ENCODE measurements at places on chromosomes 3 and 15. TPM values are rescaled to one million over a fixed set of nuclear protein-coding genes. Genes with fewer than 3 reads are reported as not detected.

NEIL1 gene
- total RNA-seq: 0.29 TPM

DNA sequence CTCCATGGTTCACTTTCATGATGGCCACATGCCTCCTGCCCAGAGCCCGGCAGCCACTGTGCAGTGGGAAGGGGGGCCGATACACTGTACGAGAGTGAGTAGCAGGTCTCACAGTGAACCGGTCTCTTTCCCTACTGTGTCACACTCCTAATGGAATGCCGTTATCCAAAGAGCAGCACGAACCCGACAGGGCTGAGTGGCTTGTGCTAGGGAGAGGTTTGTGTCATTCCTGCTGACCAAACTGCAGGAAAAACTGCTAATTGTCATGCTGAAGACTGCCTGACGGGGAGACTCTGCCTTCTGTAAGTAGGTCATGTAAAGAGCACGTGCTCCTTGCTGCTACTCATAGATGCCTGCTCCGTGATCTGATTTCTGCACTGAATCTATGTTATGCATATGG is 105.1 kb downstream of the ARPP21 start:
- DNase-seq: no peak

GRCh38 chr3:112097378-112097777 is 11.2 kb downstream of the C3orf52 start:
- DNase-seq: peak; percentile 83

DNA sequence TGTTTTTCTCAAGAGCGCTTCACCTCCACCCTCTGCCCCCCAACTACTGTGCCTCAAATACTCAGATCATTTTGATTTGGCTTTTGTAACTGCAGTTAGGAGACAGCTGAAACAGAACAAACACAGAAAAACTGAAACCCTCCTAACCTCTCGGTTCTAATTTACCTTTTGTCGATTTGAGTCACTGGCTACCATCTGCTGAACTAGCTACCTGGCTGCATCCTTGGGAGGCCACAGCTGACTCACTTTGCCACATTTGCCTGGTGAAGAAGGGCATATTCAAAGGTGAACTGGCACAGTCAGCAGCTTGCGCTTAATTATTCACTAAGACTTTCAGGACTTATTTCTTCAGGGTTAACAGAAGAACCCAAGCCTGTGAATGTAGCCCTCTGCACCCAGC is 117.7 kb downstream of the FOXB1 start:
- no peak for DNase-seq

DNA sequence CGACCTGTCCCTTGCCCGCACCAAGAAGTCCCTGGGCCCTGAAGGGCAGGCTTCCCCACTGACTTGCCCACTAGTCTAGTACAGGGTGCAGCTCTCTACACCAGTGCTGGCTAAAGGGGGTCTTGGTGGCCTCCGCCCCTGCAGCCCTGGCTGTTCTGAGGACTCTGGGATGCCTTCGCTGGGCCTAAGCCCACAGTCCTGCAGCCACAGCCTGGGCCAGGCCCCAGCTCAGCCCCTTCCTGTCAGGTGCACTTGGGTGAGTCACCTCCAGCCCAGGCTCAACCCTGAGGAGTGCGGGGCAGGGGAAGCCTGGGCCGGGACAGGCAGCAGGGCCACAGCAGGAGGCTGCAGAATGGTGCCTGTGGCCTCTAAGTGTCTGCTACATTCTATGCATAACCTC is 971 bp downstream of the C3orf22 start:
- no peak for DNase-seq

- DNase-seq: no peak
Observed at GRCh38 chr3:64271631-64272030, 46.4 kb upstream of the PRICKLE2 start.

ZNF385D gene
- total RNA-seq: not detected

GRCh38 chr3:52769786-52770455 is 819 bp downstream of the NEK4 start:
- no peak for DNase-seq

SHISA5 gene
- total RNA-seq: 120 TPM

DNA sequence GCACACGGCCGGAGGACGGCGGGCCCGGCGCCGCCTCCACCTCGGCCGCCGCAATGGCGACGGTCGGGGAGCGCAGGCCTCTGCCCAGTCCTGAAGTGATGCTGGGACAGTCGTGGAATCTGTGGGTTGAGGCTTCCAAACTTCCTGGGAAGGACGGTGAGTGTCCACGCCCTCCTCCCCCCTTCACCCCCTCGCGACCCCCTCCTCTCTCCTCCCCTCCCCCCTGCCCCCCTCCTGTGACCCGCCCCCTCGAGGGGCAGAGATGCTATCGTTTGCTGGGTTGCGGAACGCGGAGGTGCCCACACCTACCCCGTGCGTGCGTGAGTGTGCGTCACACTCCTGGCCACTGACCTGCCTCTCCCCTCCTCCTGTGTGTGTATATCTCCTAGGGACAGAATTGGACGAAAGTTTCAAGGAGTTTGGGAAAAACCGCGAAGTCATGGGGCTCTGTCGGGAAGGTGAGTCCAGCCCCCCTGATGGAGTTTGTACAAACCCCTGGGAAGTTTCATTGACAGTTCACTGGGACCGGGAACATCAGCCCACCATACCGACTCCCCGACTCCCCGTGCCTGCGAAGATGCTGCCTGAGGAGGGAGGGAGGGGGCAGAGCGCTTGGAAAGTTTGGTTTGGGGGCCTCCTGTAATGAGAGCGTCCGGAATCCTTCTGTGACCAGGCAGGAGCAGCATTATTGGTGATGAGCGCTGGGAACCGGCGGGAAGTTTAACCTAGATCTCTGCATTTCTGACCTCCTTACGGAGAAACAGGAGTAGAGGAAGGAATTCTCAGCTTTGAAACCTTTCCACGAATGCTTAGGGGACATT is 795 bp upstream of the SCAANT1 start:
- peak; percentile 23 for DNase-seq

DNA sequence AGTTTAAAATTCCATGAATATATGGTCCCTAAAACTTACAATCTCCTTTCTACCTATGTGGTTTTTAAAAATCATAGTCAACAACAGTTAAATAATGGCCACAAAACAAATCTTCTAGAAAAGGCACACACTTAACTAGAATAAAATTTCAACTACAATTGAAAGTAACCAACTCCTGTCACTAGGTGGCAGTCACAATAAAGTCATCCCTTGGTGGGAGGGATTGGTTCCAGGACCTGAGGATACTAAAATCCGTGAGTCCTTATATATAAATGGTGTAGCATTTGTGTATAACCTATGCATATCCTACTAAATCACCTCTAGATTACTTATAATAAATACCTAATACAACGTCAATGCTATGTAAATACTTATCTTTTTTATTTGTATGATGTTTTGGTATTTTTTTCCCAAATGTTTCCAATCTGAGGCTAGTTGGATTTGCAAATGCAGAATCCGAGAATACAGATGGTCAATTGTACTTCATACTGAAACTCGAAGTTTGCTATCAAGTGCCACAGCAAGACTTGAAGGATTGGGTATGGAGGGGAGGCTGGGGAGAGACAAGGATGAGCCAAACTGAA is 172.6 kb downstream of the FMN1 start:
- peak; percentile 68 for DNase-seq

- no peak for DNase-seq
Observed at GRCh38 chr3:60609446-60609845, 641.8 kb downstream of the FHIT start.

MME gene
- 19.5 TPM for total RNA-seq

All from SK-MEL-5 (cell line).